SK-N-DZ (cell line): ENCODE measurements at places on chromosomes 5 and 9.

DNA sequence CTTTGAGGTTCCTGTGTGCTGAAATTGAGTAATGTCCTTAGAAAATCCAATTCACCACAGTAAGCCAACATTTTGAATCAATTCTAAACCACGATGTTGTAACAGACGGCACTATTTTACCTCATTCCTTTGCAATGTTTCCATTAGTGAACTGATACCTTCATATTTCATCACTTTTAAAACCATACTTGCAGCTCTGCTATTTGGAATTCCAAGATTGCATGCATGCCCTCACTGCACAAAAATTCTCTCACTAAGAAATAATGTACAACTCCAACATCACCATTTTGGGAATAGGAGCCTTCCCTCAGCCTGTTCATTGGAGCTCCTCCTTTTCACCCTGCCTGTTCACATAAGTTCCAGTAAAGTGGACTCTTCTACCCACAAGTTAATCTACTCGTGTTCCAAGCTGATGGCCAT, 74.8 kb upstream of the TGFBR1 start:
- DNase-seq, result no peak

DNA sequence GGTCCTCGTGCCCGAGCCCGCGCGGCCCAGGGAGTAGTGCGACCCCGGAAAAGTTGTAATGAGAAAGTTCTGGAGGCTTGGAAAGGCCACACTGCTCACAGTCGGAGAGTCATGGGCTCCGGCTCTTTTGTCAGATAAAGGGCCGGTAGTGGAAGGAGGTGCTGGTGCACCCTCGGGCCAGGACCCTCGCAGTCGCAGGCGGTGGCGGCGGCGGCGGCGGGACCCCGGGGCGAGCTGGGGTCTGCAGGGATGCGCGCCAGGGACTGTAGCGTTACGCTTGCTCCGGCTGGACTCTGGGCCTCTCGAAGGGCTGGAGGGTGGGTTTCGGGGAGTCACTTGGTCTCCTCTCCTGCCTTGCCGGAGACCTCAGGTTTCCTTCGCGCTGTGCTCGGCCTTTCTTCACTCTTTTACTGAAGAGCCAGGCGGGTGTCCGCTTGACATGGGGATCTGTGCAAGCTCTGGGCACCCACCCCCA, 1.5 kb downstream of the RORB start:
- no peak for DNase-seq

- DNase-seq, result peak; percentile 45
Observed at GRCh38 chr9:119368681-119369581, at the start of gene BRINP1. Gene BRINP1 (minus strand): TSS chr9:119369435. CDS start chr9:119313355, 56,080 bp downstream.

GRCh38 chr5:127313847-127314473, 23.4 kb downstream of the MEGF10 start:
- DNase-seq, result peak; percentile 21

GRCh38 chr5:33834334-33834733, 57.5 kb downstream of the ADAMTS12 start:
- no peak for DNase-seq

- DNase-seq, result no peak
Observed at GRCh38 chr5:143582869-143583268, 179.4 kb upstream of the NR3C1 start.

DNA sequence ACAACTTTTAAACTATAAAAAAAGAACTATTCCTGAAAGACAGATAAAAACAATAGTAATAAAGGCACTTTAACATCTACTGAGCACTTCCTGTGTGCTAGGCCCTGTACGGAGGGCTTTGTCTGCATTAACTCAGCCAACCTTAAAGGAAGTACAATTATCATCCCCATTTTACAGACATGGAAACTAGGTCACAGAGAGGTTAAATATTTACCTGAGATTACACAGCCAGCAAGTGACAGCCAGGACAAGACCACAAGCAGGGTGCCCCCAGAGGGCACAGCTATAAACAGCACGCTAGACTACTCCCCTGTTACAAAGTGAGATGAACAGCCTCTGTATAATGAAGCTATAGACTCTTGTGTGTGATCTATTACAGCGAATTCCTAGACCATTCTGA, 25.5 kb downstream of the DDX31 start:
- no peak for DNase-seq

DNA sequence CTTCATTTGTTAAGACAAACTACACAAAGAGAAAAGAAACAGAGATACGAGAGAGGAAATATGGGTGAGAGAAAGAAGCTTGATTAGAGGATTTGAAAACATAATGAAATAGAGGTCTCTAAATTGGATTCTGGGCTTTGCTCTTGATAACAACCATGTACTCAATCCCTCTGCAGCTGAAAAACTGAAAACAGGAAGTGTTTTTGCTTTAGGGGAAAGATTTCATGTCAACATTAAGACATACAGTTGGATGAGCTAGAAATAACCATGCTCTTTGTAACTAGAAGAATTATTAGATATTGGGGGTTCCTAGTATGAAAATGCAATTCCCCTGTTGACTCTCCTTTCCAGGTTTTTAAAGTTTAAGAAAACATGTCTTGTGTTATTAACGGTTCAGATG, 21.9 kb downstream of the CRHBP start:
- no peak for DNase-seq

DNA sequence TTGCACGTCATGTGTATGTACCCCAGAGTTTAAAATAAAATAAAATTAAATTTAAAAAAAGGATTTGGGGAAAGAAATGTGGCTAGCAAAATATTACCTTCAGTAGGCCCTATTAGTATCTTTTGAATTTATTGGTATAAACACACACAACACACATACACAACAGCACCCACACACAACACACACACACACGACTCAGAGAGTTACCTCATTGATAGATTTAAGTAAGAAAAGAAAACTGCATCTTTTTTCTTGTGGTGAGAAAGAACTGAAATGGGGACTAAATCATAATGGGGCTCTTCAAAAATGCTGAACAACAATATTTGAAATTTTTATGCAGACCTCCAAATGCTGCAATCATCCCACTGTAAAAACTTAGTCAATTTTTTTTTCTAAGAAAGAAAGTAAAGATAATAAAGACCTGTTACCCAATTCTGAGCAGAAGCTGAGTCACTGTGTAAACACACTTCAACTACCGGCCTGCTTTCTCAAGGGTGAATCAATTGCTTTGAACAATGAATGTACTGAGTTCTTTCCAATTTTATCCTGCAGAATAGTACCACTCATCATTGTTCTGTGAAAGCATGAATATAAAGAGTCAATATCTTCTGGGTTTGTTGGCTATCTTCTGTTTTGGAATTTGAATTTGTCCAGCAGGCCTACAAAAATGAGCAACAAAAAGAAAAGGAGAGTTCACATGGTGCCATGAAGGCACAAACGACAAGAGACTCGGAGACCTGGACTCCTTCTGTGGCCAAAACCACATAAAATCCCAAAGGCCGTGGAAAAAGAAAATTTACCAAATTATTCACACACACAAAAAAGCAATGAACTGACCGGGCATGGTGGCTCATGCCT, 57.9 kb upstream of the CCNG1 start:
- DNase-seq, result no peak

GRCh38 chr5:42235837-42236236, 187.4 kb upstream of the GHR start:
- DNase-seq, result no peak

DNA sequence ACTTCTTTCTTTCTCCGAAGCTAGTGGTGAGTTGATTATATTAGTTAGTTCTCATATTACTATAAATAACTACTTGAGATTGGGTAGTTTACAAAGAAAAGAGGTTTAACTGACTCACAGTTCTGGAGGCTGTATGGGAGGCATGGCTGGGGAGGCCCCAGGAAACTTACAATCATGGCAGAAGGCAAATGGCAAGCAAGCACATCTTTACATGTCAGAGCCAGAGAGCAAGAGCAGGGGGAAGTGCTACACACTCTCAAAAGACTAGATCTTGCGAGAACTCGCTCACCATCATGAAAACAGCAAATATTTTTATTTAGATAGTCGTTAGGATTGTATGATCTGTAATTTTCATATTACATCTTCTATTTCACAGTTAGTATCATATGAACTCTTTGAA, 711.2 kb downstream of the PTPRD start:
- DNase-seq, result no peak

GRCh38 chr5:138955013-138955660, 80.0 kb upstream of the LRRTM2 start:
- peak; percentile 71 for DNase-seq

- no peak for DNase-seq
Observed at GRCh38 chr5:158397278-158397677, 538.3 kb upstream of the CLINT1 start.

DNA sequence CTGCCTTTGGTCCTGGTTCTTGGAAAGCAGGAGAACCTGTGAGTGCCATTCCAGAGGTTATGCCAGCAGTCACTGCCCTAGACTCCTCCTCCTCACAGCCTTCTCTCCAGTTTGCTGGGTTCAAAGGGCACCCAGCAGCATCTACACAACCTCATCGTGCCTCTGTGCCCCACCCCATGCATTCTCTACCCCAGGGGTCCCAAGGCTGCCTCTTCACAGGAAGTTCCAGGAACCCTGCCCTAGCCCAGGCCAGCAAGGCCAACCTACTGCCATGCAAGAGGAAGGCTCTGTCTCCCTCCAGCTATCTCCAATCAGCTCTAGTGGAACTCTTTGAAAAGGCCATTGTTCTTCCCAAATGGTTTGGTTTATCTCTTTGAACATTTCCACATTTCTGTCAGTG, 21.2 kb downstream of the ENC1 start:
- DNase-seq, result no peak

GRCh38 chr5:77086689-77087483, at the start of gene ZBED3:
Gene ZBED3 (minus strand): TSS chr5:77087285. CDS start chr5:77077878, 9,407 bp downstream.
- peak; percentile 89 for DNase-seq

DNA sequence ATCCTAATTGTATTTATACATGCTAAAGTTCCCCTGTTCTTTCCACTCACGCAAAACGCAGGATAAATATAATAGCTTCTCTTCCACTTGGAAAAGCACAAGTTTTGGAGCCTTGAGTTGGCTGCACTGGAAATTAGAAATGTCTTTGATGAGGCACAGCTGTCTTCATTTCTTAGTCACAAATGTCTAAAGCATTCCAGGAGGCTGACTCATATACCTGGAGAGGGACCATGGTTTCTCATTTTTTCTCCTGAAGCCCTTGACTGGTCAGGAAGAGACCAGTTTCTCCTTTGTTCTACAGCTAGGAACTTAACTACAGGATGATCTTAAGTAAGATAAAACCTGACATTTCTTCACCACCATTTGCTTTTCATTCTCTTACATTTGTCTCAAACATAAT, 16.2 kb downstream of the MTX3 start:
- DNase-seq, result no peak

- peak; percentile 71 for DNase-seq
Observed at GRCh38 chr9:136760424-136760823, 2.4 kb upstream of the LCN8 start.

DNA sequence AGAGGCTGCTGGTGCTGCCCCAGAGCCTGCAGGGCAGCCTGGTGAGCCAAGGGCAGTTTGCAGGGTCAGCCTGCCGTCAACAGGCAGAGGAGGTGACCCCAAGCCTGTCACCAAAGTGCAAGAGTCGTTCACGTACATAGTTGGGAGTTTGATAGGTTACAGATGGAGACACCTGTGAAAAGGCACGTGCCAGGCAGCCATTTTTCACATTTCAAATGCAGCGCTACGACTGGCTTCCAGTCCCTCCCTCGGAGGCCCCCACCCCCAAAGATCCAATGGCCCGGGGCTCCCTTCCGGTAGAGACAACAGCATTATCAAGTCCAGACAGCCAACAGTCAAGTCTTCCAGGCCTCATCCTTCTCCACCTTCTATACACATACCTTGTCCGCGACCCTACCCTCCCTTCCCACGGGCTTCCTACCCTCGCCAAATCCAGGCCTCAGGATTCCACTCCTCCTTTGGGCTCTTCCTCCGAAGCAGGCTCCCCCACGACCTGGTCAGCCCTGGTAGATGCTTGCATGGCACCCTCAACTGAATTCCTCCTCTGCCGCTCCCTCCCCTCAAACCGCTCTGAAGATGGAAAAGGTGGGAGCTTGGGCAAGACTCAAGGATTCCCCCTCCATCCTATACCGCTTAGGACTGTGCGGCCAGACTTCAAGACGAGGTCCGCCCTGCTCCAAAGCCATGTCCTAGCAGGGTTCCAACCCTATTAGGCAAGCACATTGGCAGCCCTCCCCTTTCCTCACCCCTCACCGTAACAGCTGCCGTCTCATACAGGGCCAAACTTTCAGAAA, 13.2 kb downstream of the HNRNPH1 start:
- DNase-seq, result no peak
